ENCODE measurements at places on chromosomes 5 and 9.

DNA sequence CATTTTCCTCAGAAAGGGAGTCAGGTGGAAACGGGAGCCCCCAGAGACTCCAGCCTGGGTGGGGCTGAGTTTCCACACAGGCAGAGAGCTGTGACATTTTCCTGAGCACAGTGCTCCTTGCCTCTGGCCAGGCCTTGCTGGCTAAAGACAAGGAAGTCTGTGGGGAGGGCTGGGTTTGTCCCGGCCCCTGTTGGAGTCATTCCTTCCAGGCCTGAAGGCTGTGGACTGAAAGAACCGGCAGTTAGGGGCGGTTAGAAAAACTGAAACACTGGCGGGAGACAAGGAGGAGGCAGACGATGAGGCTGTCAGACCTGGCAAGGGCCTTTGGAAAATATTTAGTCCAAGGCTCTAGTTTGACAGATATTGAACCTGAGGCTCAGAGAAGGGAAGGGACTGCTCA, 29.9 kb downstream of the COL15A1 start:
- DNase-seq: no peak

DNA sequence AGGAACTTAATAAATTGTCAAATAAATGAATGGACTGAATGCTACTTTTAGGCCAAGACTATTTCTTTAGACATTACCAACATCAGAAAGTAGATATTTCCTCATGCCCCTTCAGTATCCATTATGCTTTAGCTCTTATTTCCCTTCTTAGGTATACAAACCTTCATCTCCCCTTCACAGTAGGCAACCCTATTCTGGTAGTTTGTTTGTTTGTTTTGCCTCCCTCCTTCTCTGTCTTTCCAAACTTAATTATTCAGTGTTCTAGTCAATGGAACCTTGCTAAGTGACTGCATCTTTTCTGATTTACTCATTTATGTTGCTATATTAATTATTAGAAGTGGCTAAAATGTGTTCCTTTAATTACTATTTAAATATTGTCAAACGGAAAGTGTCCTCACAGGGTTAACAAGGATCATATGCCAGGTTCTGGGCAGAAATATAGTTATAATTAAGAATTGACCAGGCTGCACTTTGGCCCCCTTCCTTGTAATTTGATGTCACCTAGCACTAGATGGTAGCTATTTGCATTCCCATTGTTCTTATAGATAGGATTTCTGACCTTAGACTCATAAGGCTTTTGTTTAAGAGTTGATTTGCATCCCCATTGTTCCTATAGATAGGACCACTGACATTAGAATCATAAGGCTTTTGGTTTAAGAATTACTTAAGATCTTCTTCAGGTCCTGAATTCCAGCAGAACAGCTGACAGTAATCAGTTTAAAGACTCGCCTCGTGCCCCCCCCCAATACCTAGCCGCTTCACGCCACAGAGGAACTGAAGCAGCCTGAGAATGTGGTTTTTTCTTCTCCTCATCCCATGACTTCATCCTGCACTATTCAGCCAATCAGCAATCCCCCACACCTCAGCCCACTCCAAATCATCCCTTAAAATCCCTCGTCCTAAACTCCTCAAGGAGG, 84.4 kb upstream of the NUDT12 start:
- no peak for DNase-seq

- DNase-seq: no peak
Observed at GRCh38 chr5:18811661-18812060, 1176.3 kb downstream of the CDH18 start.

- no peak for DNase-seq
Observed at GRCh38 chr9:113503613-113504211, 40.2 kb downstream of the RGS3 start.

DNA sequence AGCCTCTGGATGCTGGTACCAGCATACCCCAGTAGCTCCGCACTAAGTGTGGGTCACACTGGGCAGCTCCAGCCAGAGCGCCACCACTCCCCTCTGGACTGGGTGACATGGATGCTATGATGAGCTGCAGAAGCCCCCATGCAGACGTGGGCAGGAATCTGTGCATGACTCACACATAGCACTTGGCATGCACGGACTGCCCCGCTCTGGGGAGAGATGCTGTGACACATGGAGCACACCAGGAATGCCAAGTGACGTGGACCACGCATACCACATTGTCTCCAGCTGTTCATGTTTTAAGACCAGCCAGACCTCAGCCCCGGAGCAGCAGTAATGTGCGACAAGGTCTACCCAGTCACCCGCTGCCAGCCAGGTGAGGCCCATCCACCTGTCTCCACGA, 64.1 kb downstream of the SEMA4D start:
- DNase-seq: no peak

DNA sequence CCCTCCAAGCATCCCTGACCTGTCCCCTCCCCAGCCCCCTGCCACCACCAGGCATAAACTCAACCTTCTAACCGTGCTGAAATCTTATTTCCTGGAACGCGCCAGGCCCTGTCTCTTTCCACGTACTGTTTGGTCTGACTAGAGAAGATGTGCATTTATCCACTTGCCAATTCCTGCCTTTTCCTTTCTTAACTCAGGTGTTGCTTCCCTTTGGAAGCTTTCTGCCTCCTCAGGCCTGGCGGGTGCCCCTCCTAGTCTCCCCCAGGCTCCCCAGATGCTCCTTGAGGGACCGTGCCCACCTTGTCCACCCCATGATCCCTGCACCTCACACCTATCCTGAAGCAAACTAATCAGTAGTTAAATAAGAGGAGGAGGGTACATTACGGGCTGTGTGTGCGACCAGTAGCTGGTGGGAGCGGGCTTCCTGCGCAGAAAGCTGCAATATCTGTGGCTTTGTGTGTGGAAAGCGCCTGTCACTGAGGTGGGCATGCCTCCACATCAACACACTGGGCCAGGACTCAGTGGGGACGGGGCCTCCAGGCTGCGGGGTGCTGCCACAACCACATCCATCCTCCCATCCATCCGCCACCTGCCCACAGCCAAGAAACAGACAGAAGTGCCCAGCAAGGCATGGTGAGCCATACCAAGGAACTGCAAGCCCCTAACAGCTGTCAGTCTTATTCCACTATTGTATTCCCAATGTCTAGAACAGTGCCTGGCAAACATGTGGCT, 73.5 kb downstream of the COL23A1 start:
- DNase-seq: no peak

GRCh38 chr9:126758916-126759585, 45.8 kb upstream of the ZBTB43 start:
- no peak for DNase-seq

DNA sequence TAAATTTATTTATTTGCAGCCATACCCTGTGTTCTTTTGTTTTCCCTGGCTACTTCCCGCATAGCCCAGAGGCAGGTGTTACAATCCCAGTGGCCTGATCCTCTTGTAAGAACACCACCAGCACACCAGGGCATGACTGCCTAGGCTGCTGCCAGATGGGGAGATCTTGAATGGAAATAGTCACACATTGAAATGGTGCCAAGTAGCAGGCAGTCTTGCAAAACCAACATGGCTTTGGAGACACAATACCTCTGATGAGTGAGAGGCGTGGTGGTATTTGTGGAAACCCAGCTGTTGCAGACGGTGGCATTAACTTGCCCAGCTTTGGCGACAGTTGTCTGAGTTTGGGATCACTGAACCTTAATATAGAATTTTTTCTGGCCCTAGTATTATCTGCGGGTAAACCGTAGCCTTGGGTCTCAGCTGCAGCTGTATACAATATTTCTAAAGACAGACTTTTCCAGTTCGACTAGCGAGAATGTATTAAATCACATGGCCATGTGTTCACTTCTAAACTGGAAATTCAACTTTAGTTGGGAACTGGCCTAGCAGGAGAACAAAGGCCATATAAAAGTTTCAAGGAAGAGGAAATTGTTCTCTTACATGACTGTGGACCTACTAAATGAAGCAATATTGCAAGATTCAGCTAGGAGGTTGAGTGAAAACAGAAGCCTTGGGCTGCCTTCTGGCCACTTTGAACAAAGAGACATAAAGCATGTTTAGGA, 277.0 kb downstream of the SMARCA2 start:
- DNase-seq: no peak

- DNase-seq: no peak
Observed at GRCh38 chr5:55372130-55372925, 64.5 kb downstream of the MTREX start.

DNA sequence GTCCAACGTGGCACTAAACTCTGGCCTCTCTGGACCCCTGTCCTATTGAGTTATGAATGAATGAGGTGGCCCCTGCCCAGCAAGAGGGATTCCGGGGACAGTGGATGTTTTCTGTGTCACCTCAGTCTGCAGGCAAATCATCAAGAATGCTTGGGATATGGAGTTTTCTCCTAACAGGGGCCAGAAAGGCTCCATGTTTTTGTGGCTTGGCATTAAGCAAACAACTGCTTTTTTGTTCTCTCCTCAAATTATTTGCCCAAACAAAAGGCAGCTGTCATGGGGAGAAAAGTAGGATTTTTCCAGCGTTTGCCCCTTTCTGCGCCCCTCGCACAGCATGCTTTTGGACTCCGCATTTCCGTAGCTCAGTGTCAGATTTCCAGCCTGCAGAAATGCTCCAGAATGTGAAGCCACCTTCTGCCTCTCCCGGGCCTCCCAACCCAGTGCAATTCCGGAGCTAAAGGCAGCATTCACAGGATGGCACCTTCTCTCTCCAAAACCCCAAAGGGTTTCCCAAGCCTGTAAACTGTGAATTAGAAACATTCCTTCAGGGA, 553.3 kb downstream of the CCDC171 start:
- no peak for DNase-seq

DNA sequence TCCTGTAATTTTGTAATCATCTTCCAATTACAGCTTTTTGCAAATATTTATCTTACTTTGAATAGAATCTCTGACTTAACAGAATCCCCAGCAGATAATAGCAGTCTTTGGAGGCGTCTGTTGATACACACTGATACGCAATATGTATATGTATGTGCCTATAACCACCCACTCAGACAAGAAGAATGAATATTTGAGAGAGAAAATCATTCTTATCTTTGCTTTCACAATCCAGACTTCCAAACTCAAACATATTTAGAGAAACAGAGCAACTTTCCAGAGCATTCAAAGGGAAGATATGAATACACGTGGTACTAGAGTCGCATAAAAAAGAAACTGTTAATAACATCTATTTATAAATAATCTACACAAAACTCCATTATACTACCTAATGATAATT, 6.1 kb downstream of the RORB start:
- no peak for DNase-seq

DNA sequence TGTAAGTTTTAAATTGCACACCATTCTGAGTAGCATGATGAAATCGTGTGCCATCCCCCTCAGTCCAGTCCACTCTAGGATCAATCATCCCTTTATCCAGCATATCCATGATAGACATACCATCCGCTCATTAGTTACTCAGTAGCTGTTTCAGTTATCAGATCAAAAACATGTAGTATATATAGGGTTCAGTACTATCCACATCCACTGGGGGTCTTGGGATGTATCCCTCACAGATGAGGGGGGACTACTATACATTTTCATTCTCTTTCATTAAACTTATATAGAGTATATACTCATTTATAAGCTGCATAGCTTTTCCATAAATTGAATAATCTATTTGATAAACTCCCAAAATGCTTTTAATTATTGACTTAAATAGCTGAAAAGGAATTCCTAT, 67.6 kb downstream of the MEIKIN start:
- DNase-seq: no peak

GRCh38 chr5:124725040-124725434, 21.4 kb downstream of the ZNF608 start:
- DNase-seq: no peak

- peak; percentile 8 for DNase-seq
Observed at GRCh38 chr5:150485693-150486401, 22.1 kb upstream of the NDST1 start.

GRCh38 chr5:53820119-53820801, 259.8 kb downstream of the NDUFS4 start:
- no peak for DNase-seq

GRCh38 chr5:37121465-37121864, 127.7 kb downstream of the CPLANE1 start:
- DNase-seq: no peak

GRCh38 chr9:27425827-27426510, 98.1 kb upstream of the IFNK start:
- no peak for DNase-seq

DNA sequence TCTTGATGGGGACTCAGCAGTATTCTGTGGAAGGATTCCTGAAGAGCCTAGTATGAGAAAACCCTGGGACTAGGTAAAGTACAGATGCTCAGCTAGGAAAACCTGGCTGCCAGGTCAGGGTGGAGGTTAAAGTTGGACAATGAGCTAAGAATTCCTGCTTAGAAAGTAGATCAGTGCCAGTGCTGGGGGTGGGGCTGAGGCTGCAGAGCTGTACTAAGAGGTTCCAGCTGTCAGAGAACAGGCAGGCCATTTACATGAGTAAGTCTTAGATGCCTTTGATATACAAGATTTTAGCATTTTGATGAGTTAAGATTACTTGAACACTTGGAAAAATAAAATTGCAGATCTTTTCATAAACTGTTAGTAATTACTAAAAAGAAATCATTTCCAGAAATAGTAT, 332.3 kb upstream of the NUDT12 start:
- DNase-seq: no peak

GRCh38 chr9:6471231-6471850, 58.3 kb downstream of the UHRF2 start:
- DNase-seq: no peak

- DNase-seq: no peak
Observed at GRCh38 chr5:125421006-125421405, 674.6 kb upstream of the ZNF608 start.

GRCh38 chr5:78221964-78222451, 72.5 kb downstream of the AP3B1 start:
- DNase-seq: no peak

DNA sequence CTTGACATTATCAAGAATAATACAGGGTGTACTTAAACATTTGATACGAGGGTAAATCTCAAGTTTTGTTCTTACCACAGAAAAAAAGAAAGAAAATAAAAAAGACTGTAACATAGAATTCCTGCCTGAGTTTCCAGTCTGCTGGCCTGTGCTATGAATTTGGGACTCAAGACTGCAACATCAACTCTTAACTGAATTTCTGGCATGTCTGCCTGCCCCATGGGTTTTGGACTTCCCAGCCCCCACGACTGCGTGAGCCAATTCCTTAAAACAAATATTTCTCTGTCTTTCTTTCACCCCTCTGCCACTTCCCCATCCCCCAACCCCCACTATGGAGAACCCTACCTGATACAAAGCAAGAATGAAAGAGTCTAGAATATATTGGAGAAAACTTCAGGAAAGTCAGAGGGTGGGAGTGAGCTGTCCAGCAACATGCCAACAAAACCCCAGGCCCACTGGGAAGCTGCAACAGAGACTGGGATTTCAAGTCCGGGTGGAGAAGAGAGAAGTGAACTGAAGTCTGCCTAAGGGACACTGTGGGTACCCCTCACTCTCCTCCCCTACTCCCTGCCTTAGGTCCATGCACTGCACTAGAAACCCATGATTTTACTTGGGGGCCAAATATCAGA, 43.0 kb downstream of the MARCHF3 start:
- no peak for DNase-seq

GRCh38 chr5:79687889-79688288, 1.7 kb upstream of the CMYA5 start:
- DNase-seq: no peak

- DNase-seq: no peak
Observed at GRCh38 chr9:5626727-5627634, 1.9 kb upstream of the RIC1 start.
